MG63 (cell line): ENCODE measurements at places on chromosomes 4 and X.

GRCh38 chr4:19623866-19624265, 627.8 kb upstream of the SLIT2 start:
- DNase-seq = no peak

DNA sequence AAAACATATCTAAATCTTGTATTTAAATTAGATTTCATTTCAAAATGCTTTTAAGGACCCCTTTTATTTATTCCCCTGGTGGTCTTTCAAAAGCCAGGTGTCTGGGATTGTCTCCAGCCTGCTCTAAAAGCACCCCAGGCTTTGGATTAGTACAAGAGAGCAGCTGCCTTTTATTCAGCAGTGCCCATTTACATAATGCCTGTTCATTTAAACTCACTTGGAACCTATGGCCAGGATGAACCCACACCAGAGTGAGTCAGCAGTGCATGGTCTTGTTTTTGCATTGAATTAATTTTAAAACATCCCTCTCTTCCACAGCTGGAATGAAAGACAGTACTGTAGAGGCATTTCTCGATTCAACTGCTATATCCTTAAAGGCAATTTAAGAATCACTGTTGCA, 64.1 kb upstream of the TENM3 start:
- no peak for DNase-seq

DNA sequence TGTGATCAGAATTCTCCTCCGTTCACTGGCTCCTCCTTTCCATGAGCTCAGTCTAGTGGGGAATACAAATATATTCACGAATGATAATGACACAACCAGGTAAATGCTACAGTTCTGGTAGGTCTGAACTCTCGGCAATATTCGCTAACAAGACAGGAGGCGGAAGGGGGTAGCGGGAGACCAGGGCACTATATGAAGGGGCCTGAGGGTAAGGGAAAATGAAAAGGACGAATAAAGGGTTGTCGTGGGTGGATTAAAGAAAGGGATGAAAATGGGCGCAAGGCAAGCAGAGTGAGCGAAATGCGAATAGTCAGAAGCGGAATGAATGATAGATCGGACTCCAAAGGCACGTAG, 743 bp downstream of the NKAP start:
- DNase-seq = no peak

GRCh38 chr4:148854203-148854602, 412.0 kb upstream of the NR3C2 start:
- DNase-seq = no peak

DNA sequence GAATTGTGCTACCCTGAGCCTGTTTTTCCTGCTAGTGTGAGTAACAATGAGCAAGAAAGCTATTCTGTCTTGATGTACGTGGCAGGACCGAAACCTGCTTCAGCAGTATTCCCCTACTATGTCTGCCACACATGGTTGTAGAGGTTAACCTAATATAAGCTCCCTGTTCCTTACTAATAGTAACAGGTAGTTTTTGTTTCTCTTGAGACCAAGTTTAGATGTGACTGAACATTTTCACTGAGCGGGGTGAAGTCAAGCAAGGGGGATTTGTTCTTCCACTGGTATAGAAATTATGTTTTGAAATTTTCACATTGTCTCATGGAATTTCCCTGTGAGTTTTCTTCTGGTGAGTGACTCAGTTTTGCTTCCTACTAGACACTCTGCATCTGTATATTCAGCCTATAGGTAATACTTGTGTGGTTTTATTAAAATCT, 37.3 kb downstream of the RRAGB start:
- no peak for DNase-seq

DNA sequence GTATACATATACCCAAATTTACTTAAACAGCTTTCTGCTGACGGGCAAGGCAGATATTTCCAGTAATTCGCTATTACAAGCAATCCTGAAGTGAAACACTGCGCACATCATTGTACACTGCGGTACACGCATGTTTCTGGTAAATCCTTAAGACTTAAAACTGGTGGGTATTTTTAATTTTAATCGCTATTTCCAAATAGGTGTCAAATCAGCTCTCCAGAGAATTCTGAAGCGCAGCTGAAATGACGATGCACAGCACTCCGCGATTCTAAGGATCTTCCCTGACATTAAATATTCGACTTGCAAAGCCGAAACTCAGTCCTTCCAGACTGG, 361 bp downstream of the TMEM128 start:
- DNase-seq = no peak

- peak; percentile 56 for DNase-seq
These were observed 357.7 kb upstream of the BOD1L1 start for GRCh38 chr4:13984991-13985800.

GRCh38 chr4:90118527-90119195, 8.5 kb upstream of the CCSER1 start:
- no peak for DNase-seq

DNA sequence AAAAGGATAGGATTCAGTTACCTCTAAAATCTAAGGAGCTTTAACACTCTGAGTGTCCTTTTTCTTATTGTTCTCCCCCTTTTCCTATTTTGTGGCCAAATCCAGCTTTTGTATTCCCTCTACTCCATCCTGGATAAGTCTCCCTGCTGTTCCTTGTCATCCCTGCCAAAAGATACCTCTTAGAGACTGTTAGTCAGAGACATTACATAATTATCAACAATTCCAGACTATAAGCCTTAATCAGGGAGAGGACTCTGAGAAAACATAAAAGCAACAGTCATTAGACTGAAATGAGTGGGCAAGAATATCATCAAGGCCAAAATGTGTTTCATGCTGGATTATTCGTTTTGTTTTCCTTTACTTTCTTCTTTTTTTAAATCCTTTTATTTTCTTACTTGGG, 206.9 kb downstream of the FAM47B start:
- DNase-seq = no peak

GRCh38 chr4:679104-679481, 4.8 kb downstream of the MYL5 start:
- no peak for DNase-seq
